ENCODE measurements at places on chromosomes 2 and 18.

- ATAC-seq, result no peak
These were observed 11.4 kb downstream of the FHOD3 start for GRCh38 chr18:36308711-36309435.

GRCh38 chr2:1350111-1350510, 63.2 kb upstream of the TPO start:
- ATAC-seq, result no peak

DNA sequence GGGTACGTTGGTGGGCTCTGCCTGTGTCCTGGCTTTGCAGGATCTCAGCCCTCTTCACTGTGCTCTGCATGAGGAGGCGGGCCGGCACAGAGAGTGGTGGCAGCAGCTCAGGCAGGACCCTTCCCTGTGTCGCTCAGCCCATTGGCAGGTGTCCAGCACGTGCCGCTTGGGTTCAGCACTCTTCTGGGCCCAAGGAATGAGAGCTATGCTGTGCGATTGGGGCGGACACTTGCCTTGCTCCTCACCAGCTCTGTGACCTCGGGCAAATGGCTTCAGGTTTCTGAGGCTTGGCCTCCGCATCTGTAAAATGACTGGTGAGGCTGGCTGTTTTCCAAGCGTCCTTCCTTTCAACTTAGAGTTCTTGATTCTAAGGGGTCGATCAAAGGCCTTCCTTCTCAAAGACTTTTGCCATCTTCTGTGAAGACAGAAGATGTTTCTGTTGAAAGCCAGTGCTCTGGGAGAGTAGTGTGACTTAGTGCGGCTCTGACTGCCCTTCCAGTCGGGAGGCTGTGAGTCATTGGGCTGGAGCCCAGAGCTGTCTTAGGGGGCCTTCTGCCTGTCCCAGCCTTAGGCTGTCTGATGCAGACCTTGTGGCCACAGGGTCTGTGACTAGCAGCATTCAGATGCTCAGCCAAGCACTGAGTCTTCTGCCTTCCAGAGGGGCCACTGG, 35.6 kb downstream of the GLI2 start:
- ATAC-seq, result peak; percentile 93

DNA sequence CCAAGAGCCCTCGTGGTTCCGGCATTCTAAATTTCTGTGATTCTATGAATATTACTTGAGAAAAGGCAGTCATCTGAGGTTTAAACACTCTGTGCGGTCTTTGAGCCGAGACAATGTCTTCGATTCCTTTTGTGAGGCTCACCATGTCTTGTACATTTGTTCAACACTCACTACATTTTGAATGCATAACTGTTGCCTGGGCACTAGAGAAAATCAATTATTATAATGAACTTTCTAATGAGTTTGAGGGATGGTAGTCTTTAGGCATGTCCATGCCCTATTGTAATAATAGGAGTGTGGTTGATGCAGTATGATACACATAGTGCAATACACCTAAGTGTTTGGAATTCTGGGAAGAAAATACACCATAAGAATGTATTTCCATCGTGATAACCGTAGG, 703.4 kb downstream of the MBD2 start:
- no peak for ATAC-seq

DNA sequence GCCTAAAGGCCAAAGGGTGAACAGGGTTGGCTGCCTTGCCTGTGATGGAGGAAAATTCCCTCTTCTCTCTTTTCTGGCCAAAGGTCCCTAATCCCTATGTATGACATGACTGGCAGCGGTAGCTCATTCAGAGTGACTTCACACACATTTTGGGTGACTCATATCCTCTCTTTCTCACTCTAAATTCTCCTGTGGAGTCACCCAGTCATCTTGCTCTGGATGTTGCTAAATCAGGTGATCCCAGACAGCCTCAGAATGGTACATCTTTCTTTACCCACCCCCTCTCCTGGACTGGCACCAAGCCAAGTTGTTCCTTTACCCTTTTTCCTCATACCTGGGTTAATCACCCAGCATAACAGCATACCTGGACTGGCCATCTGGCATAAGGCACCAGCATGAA, 77.2 kb downstream of the NEURL3 start:
- no peak for ATAC-seq

DNA sequence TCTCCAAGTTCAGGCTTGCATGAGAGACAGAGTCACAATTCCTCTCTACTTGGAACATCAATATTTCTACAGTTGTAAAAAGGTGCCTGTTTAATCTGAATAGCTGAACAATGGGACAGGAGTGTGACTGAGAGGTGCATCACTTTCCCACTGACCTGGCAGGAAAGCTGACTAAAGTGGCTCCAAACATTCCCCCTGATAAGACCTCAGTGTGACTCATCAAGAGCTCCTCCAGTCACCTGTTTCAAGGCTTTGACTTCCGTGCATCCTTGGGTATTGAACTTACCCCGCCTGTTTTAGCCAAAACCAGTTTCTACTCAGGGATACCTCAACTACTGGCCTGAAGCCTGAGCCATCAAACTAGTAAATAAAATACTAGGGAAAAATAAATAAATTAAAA, 453.9 kb upstream of the DDX18 start:
- ATAC-seq, result no peak

- peak; percentile 13 for ATAC-seq
These were observed 36.4 kb downstream of the TSHZ1 start for GRCh38 chr18:75246721-75247610.

GRCh38 chr2:82062463-82062862, 1757.9 kb upstream of the LRRTM1 start:
- ATAC-seq, result peak; percentile 66

- peak; percentile 55 for ATAC-seq
These were observed 53.3 kb downstream of the TRAPPC12 start for GRCh38 chr2:3432693-3433338.

DNA sequence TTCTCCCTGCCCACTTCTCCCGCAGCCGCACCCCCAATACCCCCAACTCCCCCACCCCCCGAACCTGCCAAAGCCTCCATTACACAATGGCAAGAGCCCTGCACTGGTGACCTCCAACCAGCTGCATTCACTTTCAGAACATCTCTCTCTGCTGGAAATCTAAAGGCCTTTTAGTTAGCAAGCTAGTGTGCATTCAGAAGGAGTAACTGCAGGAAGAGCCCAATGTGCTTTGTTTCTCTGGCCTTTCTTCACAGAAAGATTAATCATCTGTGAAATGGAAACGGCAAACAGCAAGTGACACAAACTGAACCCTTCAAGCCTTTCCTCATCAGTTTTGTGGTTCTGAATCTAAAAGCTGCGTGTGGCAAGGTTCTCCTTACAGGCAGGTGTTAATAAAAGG, 124.2 kb downstream of the OLA1 start:
- peak; percentile 88 for ATAC-seq

DNA sequence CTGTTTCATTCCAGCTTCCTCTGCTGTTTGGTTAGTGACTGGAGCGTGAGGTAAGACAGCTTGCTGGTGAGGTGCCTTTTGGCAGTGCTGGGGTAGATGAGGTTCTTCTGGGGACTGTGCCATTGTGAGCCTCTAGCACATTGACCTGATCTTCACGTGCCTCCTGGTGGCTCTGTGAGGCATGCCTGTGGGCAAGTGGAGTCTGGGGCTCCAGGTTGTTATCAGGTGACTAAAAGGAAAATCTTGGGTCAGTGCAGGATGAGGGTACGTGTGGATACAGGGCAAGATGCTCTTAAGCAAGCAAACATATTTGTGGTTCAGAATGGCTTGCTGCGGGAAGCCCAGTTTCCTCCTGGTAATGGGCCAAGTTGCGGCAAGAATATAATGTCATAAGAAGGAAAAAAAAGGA, 75.4 kb downstream of the FHOD3 start:
- no peak for ATAC-seq

GRCh38 chr18:46623541-46623940, 33.5 kb downstream of the LOXHD1 start:
- no peak for ATAC-seq

GRCh38 chr18:38454764-38455469, 889.3 kb upstream of the CELF4 start:
- ATAC-seq, result no peak

DNA sequence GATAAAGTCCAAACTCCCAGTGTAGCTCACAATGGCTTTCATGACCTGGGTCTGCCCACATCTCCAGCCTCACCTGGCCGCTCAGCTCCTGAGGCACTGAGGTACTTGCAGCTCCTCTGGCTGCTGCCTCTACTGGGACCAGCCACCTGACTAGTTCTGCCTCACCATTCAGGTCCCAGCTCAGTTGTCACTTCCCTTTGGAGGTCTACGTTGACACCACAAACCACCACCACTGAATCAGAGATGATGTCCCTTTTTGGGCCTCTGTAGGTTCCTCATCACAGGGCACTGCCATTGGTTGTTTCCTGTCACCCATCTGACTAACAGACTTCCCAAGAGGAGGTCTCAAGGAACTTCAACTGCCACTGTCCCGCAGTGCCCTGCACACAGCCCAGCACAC, 21.2 kb downstream of the SPP2 start:
- no peak for ATAC-seq

DNA sequence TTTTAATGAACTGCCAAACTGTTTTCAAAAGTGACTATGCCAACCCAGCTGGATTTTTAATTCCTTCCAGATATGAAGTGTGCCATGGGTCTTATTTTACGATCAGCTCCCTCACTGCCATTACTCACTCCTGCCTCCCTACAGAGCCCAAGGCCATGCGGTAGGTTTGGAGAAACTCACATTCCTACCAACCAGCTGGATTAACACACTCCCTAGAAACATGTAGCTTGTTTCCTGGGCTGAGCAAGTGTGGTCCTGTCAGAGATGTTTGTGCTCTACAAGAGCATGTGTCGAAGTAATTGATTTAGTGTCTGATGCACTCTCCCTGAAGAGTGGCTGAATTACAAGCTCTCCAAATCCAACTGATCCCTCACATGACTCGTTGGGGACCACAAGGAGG, 82.5 kb downstream of the SPP2 start:
- no peak for ATAC-seq

- peak; percentile 55 for ATAC-seq
These were observed 234.9 kb upstream of the CYRIA start for GRCh38 chr2:16900405-16901025.
